ENCODE measurements at places on chromosomes 11 and 22. TPM values are rescaled to one million over a fixed set of nuclear protein-coding genes. Genes with fewer than 3 reads are reported as not detected.

NCAPH2 gene
- polyA plus RNA-seq = 29.4 TPM

ZFP91 gene
- 45.0 TPM for polyA plus RNA-seq

GGTLC2 gene
- not detected for polyA plus RNA-seq

TMEM25 gene
- polyA plus RNA-seq = 0.75 TPM

RAPSN gene
- 0.21 TPM for polyA plus RNA-seq

SNX32 gene
- polyA plus RNA-seq = 0.08 TPM

SPDYC gene
- not detected for polyA plus RNA-seq

C11orf87 gene
- polyA plus RNA-seq = not detected

DNHD1 gene
- 5.4 TPM for polyA plus RNA-seq

DERL3 gene
- 0.40 TPM for polyA plus RNA-seq

PHOX2A gene
- not detected for polyA plus RNA-seq

BSX gene
- not detected for polyA plus RNA-seq
